ENCODE measurements at places on chromosomes 16 and 17. TPM values are rescaled to one million over a fixed set of nuclear protein-coding genes. Genes with fewer than 3 reads are reported as not detected.

KATNB1 gene
- total RNA-seq, result 33.0 TPM

ST6GALNAC1 gene
- not detected for total RNA-seq

TEKT5 gene
- 0.13 TPM for total RNA-seq

USH1G gene
- total RNA-seq, result 0.03 TPM

PRSS53 gene
- total RNA-seq, result 6.0 TPM

ANKRD40 gene
- total RNA-seq, result 28.4 TPM

TBC1D3G gene
- not detected for total RNA-seq

MGAT5B gene
- 0.33 TPM for total RNA-seq

NOXO1 gene
- total RNA-seq, result not detected

ARHGDIG gene
- total RNA-seq, result 1.1 TPM

EIF3CL gene
- total RNA-seq, result 115 TPM

TAT gene
- total RNA-seq, result not detected

TOM1L1 gene
- 18.1 TPM for total RNA-seq

NXPH3 gene
- total RNA-seq, result 2.9 TPM

C17orf78 gene
- total RNA-seq, result not detected

CORO6 gene
- total RNA-seq, result 4.9 TPM
